Hematopoietic multipotent progenitor cell (in vitro differentiated cells): ENCODE measurements at places on chromosomes 2 and 18. TPM values are rescaled to one million over a fixed set of nuclear protein-coding genes. Genes with fewer than 3 reads are reported as not detected.
A peak's percentile ranks its signal among the peaks of the same experiment; 100 is the strongest.

GRCh38 chr2:208618220-208618619 is 211.6 kb downstream of the PTH2R start:
- DNase-seq: no peak

GRCh38 chr18:58348517-58348916 is 280.4 kb downstream of the ALPK2 start:
- DNase-seq: peak; percentile 68

DNA sequence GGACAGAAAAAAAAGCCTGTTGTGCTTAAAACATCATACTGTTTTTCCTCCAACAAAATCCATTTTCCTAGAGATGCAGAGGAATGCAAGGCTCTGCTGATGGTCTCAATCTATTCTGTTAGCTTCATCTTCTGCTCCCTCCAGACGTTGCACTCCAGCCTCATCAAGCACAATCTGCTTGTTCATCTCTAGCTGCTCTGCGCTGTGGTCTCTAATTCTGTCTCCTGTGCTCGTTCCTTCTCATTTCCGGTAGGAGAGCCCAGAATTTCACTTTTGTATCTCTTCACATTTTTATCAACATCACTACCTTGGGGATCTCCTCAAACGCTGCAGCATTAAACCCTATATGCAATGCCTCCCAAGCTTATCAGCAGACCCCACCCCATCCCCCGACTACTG is 708.9 kb downstream of the RNF144A start:
- DNase-seq: no peak

TEX261 gene
- 18.9 TPM for total RNA-seq

TGOLN2 gene
- total RNA-seq: 59.2 TPM

CYP27A1 gene
- 0.27 TPM for total RNA-seq

SERPINB11 gene
- total RNA-seq: not detected

MYL1 gene
- not detected for total RNA-seq

GLB1L gene
- 21.8 TPM for total RNA-seq
